ENCODE measurements at places on chromosomes 13 and 19.

- DNase-seq, result no peak
Measured at GRCh38 chr19:46189971-46190888, 39.3 kb upstream of the IGFL1 start.

GRCh38 chr13:40586886-40587565 is 79.4 kb downstream of the FOXO1 start:
- DNase-seq, result no peak

- DNase-seq, result no peak
Measured at GRCh38 chr19:42095814-42096230, 19.9 kb downstream of the ZNF574 start.

- DNase-seq, result no peak
Measured at GRCh38 chr19:38255383-38256014, 675 bp downstream of the PPP1R14A start.

DNA sequence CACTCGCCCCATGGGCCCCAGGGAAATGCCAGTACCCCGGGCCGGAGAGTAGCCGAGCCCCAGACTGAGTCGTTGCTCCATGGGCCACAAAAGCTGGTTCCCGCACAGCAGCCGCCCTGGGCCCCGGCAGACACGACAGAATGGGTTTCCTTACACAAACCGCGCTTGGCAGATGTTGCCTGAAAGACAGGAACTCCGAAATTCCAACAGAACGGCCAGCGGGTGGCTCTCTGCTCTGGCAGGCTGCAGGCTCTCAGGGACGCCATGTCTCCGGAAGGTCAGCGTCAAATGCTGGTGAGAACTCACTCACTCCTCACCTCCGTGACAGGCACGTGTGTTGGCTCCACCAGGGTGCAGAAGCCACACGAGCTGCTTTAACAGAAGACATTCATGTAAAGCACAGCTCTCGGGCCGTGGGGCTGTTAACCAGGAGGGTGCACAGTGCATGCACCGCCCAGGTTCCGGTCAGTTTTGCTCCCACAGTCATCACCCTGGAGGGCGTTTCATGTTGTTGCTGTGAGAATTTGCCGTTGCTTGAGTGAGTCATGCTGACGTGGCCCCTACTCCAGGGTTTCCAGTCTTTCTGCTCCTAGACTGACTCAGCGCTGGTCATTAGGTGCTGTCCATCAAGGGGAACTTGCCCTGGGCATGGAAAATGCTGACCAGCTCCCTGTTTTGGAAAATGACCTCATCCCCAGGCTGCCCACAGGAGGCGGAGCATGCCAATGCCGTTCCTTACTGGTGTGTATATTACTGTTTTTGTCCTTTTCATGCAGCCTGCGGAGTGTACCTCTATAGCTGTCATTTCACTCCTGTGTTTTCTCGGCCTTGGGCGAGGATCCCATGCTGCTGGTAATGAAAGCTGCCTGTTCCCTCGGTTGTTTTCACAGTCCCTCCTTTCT is 44.8 kb downstream of the ANKRD10 start:
- DNase-seq, result no peak

- DNase-seq, result no peak
Measured at GRCh38 chr13:92806215-92806614, 420.4 kb upstream of the GPC6 start.

DNA sequence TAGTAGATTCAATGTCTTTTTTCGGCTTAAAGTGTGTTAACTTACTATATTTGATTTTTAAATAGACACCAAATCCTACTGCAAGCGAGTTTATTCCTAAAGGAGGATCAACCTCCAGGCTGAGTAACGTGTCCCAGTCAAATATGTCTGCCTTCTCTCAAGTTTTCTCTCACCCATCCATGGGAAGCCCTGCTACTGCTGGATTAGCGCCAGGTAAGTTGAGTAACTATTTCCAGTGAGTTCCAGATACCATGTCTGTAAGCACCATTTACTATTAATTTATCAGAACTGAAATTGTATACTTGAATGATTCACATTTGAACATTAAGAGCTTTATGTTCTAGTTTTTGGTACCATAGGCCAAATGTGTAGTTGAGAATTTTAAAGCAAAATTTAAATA is 81.8 kb downstream of the PAN3 start:
- no peak for DNase-seq

DNA sequence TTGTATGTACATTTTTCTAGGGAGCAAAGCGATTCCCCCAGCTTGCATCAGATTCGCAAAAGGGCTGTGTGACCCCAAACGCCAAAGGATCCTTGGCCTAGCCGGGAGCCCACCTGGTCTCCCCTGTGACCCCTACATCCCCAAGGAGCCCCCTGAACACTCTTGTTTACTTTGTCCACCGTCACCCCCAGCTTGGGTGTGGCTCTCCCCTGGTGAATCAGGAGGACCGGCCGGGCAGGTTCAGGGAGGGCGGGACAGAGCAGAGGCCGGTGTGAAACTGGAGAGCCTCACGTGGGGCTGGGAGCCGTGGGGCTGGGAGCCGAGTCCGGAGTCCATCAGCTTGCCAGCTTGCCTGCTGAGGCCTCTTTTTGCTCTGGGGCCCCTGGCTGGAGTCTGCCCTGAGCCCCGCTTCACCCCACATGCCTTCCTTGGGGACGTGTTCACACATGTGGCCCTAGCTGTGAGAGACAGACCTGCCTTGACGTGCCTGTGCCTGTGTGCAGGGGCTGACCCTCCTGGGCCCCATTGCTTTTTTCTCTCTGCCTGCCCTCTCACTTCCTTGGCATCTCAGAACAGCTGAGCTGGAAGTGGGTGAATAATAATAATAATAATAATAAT is 2.0 kb downstream of the ITPKC start:
- no peak for DNase-seq

GRCh38 chr19:17790059-17790780 is 4.7 kb upstream of the B3GNT3 start:
- DNase-seq, result no peak
